ENCODE measurements at places on chromosomes 6 and 20.

DNA sequence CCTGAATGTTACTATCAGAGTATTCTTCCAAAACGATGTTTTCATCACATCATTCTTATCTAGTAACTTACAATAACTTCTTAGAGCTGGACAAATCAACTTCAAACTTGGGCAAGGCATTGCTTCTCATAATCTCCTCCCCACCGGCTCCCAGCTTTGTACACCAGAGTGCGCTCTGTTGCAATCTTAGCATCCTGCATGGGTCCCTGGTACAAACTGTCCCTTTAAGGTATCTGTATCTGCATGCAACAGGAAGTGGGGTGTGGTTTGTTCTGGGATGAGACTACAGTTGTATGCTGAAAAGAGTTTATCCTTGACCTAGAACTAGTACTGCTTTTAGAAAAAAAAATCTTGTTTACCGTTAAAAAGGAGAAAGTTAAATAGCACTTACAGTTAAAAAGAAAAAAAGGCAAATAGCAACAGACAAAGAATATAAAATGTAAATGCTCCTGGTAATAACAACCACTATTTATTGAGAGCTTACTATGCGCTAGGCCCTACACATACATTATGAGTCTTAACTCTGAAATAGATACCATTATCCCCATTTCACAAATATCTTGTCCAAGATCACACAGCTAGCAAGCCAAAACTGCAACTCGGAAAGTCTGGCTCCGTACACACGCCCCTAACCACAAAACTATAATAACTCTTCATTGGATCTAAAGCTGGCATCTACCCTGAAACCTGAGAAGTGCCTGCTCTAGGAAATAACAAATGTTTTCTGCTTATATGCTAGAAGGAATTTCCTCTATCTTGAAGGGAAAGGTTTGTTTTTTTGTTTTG, 9.8 kb upstream of the HECA start:
- DNase-seq, result peak; percentile 42

DNA sequence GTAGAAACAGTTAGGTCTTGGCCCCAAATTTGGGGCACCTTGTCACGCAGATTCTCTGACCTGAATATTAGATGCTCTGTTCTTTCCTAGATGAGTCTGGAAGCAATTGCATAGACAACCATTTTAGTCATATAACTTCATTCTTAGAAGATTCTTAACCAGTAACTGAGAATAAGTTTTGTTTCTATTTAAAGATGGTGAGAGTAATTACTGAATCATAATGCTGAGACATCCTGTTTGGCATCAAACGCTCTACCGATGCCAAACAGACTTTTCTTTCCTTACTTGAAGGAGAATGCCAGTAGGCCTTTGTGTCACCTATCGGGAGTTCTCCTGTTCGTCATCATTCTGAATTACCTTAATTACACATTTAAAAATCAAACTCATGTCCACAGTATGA, 131.6 kb upstream of the ID4 start:
- DNase-seq, result no peak

DNA sequence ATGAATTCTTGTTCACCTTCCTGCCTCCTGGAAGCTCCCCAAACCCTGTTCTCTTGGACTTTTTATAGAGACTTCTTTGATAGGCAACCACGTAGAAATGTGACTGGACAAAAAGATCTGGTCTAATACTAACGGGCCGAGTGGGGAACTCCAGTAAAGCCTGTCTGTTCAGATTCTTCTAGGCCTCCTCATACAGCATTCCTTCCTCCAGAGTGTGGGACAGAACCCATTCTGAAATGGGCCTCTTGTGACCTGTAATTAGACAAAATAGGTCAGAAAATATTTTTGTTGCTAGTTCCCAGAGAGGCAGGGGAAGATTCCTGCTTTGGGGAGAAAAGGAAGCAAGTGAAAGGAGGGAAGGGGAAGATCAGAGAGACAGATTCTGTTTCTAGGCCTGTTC, 374.3 kb downstream of the CDH26 start:
- peak; percentile 7 for DNase-seq

DNA sequence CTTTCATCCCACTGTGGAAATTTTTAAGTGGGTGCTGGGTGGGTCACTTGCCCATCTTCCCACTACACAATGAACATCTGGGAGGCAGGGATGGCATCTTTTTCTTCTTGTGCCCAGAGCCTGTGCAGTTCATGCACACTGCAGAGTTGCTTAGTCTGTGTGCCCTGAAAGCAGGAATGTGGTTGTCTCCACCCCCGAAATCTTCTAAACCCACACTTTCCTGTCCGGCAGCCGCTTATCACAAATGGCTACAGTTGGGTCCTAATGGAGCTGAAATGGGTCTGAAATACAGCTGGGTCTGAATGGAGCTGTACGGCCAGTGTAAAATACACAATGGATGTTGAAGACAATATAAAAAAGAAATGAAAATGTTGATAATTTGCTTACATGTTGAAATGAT, 112.1 kb upstream of the PMEPA1 start:
- no peak for DNase-seq

DNA sequence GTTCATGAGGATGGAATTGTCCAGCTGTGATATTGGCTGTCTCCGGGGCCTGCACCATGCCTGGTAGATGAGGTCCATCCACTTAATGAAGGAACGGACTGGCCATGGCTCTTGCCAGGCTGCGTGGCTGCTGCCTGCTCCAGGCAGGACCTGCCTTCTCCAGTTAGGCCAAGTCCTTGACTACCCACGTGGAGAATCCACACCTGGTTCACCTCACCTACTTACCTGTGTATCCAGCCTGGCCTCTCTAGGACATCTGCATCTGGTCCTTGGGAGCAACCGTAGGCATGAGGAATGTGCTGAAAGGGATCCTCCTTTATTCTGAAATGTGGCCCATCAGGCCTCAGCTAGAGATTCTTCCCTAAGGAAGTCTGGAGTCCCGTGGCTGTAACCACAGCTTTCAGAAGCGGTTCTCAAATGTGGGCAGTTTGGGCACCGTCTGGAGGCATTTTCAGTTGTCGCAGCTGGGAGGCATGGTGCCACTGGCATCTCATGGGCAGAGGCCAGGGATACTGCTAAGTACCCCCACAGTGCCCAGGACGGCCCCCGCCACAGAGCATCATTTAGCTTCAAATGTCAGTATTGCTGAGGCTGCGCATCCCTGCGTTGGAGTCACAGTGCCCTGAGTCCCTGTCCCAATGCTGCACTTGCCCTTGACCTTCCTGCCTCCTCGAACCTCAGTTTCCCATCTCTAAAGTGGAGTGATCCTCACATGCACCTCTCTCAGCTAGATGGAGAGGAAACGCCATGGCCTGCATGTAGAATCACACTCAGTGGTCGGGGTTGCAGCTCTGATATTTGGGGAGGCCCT, 67.5 kb downstream of the PHACTR3 start:
- no peak for DNase-seq

- DNase-seq, result no peak
Measured at GRCh38 chr6:36312854-36313648, 23.6 kb downstream of the BNIP5 start.

- no peak for DNase-seq
Measured at GRCh38 chr6:45607798-45608197, 230.1 kb upstream of the SUPT3H start.

DNA sequence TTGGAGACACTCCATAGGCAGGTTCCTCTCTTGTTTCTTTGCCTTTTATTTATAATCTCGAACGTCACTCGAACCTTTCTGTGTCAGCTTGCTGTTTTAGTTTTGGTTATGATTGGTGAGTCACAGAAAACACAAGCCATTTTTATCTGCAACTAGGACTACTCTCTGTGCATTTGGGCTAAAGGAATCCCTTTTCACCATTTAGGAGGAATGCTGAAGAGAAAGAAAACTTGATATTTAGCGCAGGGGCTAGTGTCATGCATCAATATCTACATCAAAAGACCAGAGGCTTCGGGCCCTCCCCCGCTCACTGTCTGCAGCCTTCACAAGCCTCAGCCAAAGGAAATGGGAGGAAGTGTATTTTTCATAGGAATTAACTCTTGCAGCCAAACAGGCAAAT, 507.8 kb upstream of the CITED2 start:
- peak; percentile 30 for DNase-seq

- DNase-seq, result no peak
Measured at GRCh38 chr6:56725254-56725653, 82.6 kb upstream of the DST start.

GRCh38 chr20:31706607-31707257, 15.9 kb downstream of the BCL2L1 start:
- no peak for DNase-seq

DNA sequence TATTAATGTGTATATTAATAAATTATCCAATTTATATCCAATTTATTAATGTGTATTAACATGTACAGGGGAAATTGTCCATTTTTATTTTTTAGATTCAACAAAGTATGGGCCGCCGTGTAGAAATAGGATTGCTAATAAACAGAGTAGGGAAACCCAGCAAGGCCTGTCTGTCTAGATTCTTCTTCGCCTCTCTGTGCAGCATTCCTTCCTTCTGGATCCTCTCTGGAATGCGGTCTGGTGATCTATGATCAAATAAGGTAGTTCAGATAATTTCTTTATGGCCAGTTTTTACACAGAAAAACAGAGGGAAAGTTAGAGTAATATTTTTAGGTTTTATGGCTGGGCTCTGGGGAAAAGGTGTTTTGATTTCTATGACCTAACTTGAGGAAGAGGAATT, 19.9 kb upstream of the HFE start:
- no peak for DNase-seq

DNA sequence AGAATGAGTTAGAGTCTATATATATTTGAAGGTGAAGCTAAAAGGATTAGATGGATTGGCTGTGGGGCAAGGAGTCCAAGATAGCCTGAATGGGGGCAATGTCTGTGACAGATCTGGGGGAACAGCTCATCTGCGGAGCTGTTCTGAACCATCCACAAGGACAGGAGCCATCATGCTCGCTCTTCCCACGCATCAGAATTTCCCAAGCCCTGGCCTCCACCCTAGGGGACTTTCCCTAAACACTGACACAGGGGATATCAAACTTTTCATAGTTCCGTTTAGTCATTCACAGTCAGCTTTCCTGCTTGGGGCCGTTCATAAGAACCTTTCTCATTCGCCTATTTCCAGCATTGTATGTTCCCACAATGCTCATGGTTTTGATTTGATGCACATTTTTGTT, 37.6 kb upstream of the CCN6 start:
- no peak for DNase-seq

GRCh38 chr20:57651881-57652605, 31.8 kb upstream of the ZBP1 start:
- peak; percentile 62 for DNase-seq

GRCh38 chr6:148324297-148324985, 18.2 kb upstream of the SASH1 start:
- DNase-seq, result no peak

GRCh38 chr20:750801-751200, 17.5 kb downstream of the SLC52A3 start:
- no peak for DNase-seq

- DNase-seq, result no peak
Measured at GRCh38 chr6:491233-491632, 99.7 kb downstream of the IRF4 start.

DNA sequence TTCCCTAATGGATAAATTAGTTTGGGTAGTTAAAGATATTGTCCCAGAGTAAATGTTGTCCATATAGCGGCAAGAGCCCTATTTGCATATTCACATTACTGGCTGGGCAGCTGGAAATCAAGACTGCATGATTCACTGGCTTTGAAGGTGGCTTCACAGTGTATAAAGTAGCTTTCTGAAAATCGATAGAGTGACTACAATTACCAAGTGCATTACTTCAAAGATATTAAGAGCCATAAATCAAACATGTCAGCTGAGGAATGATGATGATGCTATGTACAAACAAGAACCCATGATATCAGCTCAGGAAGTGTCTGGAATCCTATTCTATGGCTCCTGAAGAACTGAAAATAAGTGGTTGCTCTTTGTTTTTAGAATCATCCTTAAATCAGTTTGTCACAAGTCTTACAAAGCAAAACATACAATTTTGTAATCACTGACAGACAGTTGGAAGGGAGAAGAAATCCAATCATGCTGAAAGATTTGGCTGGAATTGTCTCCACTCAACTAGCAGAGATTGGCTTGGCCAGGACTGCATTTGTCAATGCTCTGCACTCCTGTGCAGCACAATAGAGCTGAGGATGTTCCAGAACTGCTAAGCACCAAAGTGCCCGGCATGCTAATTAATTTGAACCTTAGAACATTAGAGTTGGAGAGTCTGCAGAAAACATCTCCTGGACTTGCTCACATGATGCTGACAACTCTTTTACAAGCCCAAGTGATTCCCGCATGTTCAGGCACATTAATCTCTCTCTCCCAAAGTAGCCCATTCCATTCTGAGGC, 77.9 kb upstream of the B3GAT2 start:
- no peak for DNase-seq

- DNase-seq, result no peak
Measured at GRCh38 chr6:160162030-160162566, 40.5 kb downstream of the SLC22A1 start.

DNA sequence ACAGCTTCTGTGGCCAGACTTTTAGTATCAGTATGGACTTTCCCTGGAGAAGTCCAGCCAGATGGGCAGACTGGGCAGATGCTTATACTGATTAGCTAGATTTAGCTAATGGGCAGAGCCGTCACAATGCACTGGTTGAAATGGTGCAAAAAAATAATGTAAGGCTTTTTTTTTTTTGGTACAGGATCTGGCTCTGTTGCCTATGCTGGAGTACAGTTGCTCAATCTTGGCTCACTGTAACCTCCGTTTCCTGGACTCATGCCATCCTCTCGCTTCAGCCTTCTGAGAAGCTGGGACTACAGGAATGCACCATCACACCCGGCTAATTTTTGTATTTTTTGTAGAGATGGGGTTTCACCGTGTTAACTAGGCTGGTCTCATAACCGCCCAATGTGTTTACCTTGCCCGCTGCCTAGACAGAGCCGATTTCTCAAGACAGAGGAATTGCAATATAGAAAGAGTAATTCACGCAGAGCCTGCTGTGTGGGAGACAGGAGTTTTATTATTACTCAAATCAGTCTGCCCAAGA, 16.4 kb upstream of the KIFC1 start:
- peak; percentile 96 for DNase-seq

- DNase-seq, result no peak
Measured at GRCh38 chr6:35532126-35532525, 19.4 kb upstream of the TULP1 start.

GRCh38 chr6:136015531-136015930, 164.0 kb downstream of the PDE7B start:
- DNase-seq, result no peak

DNA sequence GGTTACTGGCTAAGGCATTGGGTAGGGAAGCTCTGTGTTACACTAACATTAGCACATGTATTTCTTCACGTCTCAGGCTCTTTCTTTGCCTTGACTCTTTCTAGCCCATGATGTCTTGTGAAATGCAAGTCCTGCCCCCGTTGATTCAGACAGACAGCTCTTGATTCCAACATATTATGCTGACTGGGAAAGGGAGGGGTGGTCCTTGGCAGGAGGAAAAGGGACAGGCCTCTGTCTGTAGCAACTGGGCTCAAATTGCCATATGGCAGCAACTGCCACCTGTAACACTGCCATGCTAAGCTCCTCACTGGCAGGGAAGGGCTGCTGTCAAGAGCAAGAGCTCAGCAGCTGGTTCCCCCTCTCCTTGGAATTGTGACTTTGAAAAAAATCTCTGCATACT, 5.7 kb upstream of the KCNK15 start:
- no peak for DNase-seq

- DNase-seq, result no peak
Measured at GRCh38 chr6:31558631-31559500, 11.5 kb downstream of the NFKBIL1 start.

GRCh38 chr6:14274546-14275492, 157.2 kb downstream of the CD83 start:
- peak; percentile 34 for DNase-seq

- DNase-seq, result peak; percentile 15
Measured at GRCh38 chr20:43138061-43138770, 51.5 kb downstream of the PTPRT start.

- DNase-seq, result no peak
Measured at GRCh38 chr20:12435268-12435667, 517.6 kb downstream of the BTBD3 start.

GRCh38 chr20:16062661-16063581, 510.3 kb downstream of the KIF16B start:
- no peak for DNase-seq

Measured in lung (tissue), 17 donors.